ENCODE measurements at places on chromosomes 5 and 9.

DNA sequence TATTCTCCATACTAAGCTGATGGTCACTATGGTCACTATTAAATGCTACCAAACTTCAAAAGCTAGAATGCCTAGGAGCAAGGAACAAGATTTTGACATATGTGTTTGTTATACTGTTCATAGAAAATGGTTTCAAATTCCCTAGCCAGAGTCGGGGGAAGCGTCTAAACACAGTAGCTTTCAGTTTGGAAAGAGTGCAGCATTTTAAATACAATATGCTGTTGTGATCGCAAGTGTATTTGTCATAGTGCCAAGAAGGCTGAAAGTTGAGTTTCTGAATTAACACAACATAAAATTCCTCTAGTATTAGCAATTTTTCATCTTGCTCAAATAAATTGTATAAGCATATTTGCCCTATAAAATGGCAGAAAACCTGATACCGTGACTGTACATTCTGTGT, 280.4 kb downstream of the ZNF608 start:
- DNase-seq = no peak

DNA sequence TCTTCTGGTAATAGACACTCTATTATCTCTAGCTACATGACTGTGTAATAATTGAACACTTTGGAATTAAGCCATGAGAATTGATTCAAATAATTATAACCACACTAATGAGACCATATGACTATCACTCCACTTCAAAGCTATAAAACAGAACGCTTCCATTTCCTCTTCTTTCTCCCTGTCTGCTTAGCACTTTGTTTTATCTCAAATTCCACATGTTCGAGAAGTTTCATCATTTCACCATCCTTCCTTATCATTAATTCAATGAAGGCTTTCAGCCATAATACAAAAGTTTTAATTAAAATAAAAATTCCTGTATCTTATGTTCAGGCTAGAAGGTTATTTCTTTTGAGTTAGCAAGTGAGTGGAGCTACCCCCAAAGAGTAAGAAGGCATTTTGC, 7.4 kb upstream of the DCTN4 start:
- DNase-seq = no peak

GRCh38 chr9:130243015-130243881, 22.3 kb upstream of the HMCN2 start:
- peak; percentile 7 for DNase-seq

DNA sequence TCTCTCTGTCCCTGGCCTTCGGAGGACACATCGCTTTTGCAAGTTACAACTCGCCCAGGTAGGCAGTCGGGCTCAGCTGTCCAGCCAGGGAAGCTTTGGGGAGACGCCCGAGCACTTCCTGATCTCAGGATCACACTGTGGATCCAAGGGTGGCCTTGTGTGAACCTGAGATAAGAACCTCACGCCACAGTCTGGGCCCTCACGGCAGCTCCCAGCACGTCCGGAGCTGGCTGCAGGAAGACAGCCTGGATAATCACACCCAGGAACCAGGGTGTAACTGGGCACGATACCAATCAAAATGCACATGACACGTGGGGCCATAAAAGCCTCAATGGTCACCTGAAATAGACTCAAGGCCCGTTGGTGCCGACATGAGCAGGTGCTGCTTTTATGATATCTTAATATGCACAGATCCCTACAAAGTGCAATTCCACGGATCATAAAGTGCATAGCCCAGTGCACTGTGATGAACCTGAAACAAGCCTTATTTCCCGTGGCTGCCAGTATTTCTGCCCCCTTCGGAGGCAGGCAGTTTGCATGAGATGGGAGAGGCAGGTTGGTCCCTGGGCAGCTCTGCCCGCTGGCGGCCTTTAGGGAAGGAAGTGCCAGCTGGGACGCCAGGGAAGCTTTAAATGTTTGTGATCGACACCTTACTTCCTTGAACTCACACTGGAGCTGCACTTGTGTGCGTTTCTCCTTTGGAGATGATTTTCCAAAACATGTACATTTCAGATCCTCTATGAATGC, 14.5 kb downstream of the SLC6A18 start:
- no peak for DNase-seq

GRCh38 chr9:133465984-133466383, 6.2 kb downstream of the CACFD1 start:
- no peak for DNase-seq

- no peak for DNase-seq
Observed at GRCh38 chr5:144941004-144941403, 770.3 kb downstream of the KCTD16 start.

GRCh38 chr9:98241357-98242300, 13.8 kb downstream of the TBC1D2 start:
- DNase-seq = no peak

GRCh38 chr9:103167530-103167929, 172.4 kb downstream of the CYLC2 start:
- no peak for DNase-seq

- no peak for DNase-seq
Observed at GRCh38 chr5:169828385-169828784, 151.9 kb downstream of the INSYN2B start.

DNA sequence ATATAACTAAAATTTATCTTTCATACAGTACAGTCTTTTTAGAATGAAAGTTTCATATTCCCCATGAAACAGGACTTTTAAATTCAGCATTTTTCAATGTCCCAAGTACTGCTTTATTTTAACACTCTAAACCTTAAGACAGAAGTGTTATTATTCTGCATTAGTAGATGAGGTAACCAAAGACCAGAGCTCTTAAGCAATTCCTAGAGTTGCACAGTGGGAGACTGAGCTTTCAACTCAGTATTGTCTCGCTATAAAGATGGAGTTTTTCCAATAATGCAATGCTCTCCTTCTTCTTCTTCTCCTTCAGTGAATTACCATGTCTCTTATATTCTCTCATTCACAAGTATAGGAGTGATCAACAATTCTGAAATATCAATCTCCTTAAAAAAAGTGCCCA, 479.7 kb downstream of the CETN3 start:
- DNase-seq = no peak

- DNase-seq = no peak
Observed at GRCh38 chr9:113928269-113928668, 52.2 kb downstream of the ZNF618 start.

GRCh38 chr5:92715946-92716520, 865.0 kb downstream of the NR2F1-AS1 start:
- no peak for DNase-seq

DNA sequence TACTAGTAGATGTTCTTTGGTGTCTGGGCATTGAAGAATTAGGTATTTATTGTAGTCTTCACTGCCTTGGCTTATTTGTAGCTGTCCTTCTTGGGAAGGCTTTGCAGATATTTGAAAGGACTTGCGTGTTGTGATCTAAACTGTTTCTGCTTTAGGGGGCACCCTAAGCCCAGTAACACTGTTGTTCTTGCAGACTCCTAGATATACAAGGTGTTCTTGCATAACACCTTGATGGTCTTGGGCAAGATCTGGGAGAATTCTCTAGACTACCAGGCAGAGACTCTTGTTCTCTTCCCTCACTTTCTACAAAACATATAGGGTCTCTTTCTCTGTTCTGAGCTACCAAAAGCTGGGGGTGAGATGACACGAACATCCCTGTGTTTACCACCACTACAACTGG, 179.1 kb downstream of the FAM170A start:
- no peak for DNase-seq

GRCh38 chr9:130304643-130305042, 39.1 kb downstream of the HMCN2 start:
- DNase-seq = no peak

- DNase-seq = no peak
Observed at GRCh38 chr5:81631124-81631523, 119.8 kb downstream of the SSBP2 start.

- DNase-seq = no peak
Observed at GRCh38 chr5:22958462-22959262, 105.5 kb upstream of the CDH12 start.

DNA sequence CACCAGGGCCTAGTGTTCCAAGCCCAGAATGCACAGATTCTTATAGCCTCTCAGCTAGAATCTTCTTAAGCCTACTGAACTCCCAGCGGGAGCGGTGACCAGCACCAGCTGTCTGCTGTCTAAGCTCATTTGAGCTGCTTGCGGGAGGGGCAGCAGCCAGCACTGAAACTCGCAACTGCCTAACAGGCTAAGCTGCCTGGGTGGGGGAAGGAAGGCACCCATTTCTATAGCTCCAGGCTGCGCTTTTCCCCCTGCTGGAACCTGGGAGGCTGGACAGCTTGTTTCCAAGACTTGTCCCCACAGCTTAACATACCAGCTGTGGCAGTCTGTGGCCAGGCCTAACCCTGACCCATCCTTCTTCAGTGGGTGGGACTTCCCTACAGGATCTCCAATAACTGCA, 512.9 kb downstream of the EFNA5 start:
- DNase-seq = no peak

GRCh38 chr5:140785905-140786686, at the start of gene PCDHA1:
TSS of gene PCDHA1 (plus strand) at chr5:140786140.
- no peak for DNase-seq

DNA sequence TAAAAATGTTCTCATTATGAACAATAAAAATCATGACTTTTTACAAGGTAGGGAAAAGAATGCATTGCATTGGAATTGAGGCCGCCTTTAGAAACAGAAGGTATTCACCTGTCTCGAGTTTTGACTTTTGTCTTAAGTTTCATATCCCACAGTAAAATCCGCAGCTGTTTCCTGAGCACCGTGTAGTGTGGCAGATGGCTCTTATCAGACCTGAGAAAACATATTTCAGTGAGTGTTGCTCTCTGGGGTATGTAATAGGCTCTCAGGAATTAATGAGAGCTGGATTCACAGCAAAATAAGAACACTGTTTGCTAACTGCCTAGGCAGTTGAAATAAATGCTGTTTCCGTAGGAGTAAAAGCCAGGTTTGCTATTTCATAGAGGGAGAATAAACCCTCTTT, 221.4 kb downstream of the CFAP90 start:
- no peak for DNase-seq

GRCh38 chr5:115952588-115952987, 9.7 kb upstream of the LVRN start:
- no peak for DNase-seq

- peak; percentile 3 for DNase-seq
Observed at GRCh38 chr5:92380069-92380770, 997.1 kb upstream of the ARRDC3 start.

GRCh38 chr9:93651521-93651950, 75.2 kb downstream of the PHF2 start:
- DNase-seq = no peak

DNA sequence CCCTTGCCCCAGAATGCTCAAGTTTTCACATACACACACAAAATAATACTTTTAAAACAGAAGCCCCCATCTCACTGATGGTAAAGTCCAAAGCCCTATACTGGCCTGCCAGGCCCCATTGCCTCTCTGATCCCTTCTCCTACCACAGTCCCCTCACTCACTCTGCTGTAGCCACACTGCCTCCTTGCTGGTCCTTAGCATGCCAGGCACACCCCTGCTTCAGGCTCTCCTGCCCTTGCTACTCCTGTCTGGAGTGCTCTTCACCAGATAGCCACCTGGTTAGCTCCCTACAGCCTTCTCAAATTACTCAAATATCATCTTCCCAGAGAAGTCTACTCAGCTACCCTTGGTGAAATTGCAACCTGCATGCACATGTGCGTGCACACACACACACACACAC, 177.5 kb downstream of the C5orf15 start:
- DNase-seq = no peak

GRCh38 chr5:143843461-143843860, 31.5 kb downstream of the HMHB1 start:
- DNase-seq = no peak

GRCh38 chr9:132631280-132631679, 38.5 kb downstream of the DDX31 start:
- no peak for DNase-seq

GRCh38 chr5:100161868-100162267, 373.3 kb upstream of the FAM174A start:
- no peak for DNase-seq

DNA sequence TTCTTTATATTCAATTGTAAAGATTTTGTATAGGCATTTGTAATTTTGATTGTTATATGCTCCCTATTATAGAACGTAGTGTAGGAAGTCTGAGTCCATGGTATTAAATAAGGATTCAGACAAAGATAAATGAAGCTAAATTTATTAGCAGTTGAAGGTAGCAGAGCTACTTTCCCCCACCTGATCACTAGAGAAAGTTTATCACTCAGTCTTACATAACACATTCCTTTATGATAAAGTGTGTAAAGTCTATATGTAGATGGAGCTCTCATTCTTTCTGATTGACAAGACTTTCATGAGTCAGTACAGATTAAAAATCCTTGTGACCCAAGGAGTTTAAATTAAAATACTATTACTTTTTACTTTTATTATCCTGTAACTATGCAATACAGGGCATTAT, 2.3 kb upstream of the MIER3 start:
- no peak for DNase-seq

DNA sequence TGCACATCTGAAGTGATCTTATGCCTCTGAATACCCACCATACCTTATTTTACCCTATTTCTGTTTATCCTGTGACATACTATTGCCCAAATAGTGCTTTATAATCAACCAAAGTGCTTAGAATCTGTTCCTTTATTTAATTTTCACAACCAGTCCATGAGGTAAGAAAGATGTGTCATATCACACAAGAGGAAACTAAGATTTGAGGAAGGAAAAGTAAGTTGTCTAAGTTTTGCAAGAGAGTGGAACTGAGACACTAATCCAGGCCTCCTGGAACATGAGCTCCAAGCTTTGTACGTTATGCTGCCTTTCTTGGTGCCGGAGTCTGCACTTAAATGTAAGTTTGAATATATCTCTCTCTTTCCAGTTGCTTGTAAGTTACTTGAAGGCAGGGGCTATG, 17.2 kb downstream of the KDM3B start:
- no peak for DNase-seq

DNA sequence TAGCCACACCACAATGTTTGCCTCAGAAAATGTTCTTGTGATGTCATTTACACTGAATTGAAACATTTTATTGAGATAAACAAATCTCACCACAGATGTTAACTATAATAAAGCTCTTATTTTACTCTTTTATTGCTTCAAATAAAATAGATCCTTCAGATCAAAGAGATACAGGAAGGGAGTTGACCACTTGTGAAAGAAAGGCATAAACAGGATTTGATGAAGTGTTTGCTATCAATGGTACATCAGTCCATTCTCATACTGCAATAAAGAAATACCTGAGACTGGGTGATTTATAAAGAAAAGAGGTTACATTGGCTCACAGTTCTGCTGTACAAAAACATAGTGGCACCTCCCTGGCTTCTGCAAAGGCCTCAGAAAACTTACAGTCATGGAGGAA, 40.2 kb upstream of the OR13F1 start:
- no peak for DNase-seq

GRCh38 chr5:137360607-137361006, 138.5 kb downstream of the SPOCK1 start:
- no peak for DNase-seq

GRCh38 chr5:126403876-126404275, 19.3 kb upstream of the GRAMD2B start:
- peak; percentile 53 for DNase-seq

GRCh38 chr5:153831973-153832372, 206.7 kb downstream of the FAM114A2 start:
- no peak for DNase-seq

- no peak for DNase-seq
Observed at GRCh38 chr5:176979669-176980068, 26.9 kb downstream of the UIMC1 start.

Measured in fibroblast of skin of left quadriceps (primary cell).